ENCODE measurements at places on chromosomes 1 and 21.

DNA sequence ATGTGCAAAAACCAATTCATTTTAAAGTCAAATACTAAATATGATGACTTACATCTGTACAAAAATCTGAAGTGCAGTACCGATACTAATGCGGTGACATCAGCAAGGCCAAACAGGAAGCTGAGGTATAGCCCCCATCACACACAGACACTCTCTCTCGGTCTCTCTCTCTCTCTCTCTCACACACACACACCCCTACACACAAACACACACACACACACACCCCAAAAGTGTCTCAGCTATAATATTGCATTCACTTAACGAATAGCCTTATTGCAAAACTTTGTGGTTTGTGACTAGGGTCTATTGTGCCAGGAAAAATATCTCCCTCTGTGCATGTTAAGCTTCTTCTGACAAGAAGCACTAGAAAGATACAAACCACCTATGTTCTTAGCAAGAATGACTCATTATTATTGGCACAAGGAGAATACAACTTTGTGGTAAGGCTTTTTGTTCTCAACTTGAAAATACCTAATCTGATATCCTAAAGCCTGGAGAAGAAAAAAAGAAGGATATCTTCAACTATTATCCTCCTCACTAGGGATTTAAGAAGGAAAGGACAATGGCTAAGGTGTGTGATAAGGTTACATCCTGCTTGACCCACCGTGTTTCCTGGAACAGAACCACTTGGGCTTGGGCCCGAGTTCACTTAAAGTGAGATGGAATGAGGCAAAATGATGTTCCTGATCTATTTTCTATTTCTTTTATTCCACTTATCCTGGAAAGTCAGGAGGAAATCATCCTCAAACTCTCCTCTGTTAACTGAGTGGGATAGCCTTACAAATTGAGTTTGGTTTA, 107.1 kb downstream of the NIBAN1 start:
- DNase-seq: no peak

- DNase-seq: no peak
Measured at GRCh38 chr1:63199706-63200335, 122.5 kb upstream of the FOXD3 start.

DNA sequence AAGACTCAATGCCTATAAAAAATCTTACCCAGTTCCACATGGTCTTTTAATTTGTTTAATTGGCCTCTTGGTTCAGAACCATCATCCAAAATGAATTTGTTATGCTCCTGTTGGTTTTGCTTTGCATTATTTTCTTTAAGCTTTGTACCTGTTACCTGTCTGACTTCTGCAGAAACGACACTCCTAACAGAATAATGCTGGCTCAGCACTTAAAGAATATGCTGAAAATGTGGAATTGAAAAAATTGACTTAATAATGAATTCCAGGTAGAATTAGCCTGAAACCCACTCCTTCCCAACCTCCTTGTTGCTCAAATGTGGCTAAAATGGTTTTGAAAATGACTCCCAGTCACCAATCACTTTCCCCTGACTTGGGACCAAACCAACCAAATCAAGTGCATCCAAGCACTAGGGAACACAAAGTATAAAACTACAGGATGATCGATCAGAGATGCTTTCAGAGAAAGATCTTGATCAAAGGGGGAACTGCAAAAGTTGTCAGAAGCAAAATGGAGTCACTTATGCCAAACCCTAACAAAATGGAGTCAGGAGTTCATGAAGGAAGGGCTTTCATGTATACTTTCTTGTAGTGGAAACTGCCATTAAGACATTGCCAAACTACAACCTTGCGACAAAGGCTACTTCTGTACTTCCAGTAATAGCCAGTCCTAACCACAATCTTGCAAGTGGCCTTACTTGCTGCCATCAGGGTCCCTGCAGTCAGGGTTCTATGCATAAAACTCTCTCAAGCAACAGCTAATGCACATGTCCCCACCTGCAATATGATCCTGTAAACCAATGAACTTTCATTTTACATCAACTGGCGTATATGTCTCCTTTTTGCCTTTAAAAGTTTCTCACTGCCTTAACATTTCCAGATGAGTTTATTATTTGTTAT, 5.4 kb downstream of the GBP7 start:
- DNase-seq: no peak

GRCh38 chr1:14426854-14427253, 171.6 kb upstream of the KAZN start:
- DNase-seq: no peak

Measured in activated T-helper 1 cell treated with anti-CD3 and anti-CD28 coated beads, Interleukin-2, amount 50 U/mL, for 16 hours (primary cell).